ENCODE measurements at places on chromosomes 16 and 17.
A peak's percentile ranks its signal among the peaks of the same experiment; 100 is the strongest.

DNA sequence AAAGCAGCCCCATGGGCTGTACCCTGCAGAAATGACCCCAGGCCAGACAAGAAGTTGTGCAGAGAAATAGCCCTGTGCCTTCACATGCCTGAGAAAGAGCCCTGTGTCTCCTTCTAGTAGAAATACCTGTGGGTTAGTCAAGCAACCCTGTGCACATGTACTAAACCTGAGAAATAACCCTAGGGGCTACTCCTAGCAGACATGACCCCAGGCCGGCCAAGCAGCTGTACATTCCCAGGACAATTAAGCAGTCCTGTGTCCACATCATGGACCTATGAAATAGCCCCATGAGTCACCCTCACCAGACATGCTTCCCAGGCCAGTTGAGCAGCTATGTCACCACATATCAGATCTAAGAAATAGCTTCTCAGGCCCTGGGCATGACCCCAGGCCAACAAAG is 519.7 kb upstream of the CA10 start:
- no peak for DNase-seq

- DNase-seq = no peak
Measured at GRCh38 chr16:22734368-22734767, 79.6 kb upstream of the HS3ST2 start.

- peak; percentile 58 for DNase-seq
Measured at GRCh38 chr16:56513972-56514371, 5.9 kb downstream of the BBS2 start.

- no peak for DNase-seq
Measured at GRCh38 chr16:57564571-57565270, 22.3 kb downstream of the ADGRG5 start.

GRCh38 chr17:29344201-29344856 is 45.8 kb upstream of the TAOK1 start:
- DNase-seq = no peak

Measured in kidney capillary endothelial cell (primary cell).